ENCODE measurements at places on chromosomes 3 and 15.

DNA sequence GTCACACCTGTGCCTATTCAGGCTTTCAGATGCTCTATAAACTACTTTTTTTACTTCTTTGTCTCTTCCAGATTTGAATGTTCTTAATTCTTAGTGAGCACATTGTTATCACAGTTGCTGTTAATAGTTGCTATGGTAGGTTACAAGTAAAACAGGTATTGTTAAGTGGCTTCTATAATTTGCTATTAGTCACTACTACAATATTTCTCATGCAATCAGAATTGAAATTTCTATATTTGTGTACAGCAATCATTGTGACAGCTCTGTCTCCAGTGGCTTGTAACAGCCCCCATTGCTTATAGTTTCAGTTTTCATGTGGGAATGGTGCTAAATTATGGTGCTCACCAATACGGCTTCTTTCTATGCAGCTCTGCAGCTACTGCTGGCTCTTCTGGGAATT is 318.4 kb upstream of the GOLIM4 start:
- DNase-seq: no peak

GRCh38 chr3:151960961-151961580 is 87.6 kb downstream of the SUCNR1 start:
- DNase-seq: no peak

GRCh38 chr3:193693774-193694173 is 100.8 kb downstream of the OPA1 start:
- DNase-seq: no peak

GRCh38 chr3:171490901-171491300 is 30.7 kb upstream of the TNIK start:
- no peak for DNase-seq

DNA sequence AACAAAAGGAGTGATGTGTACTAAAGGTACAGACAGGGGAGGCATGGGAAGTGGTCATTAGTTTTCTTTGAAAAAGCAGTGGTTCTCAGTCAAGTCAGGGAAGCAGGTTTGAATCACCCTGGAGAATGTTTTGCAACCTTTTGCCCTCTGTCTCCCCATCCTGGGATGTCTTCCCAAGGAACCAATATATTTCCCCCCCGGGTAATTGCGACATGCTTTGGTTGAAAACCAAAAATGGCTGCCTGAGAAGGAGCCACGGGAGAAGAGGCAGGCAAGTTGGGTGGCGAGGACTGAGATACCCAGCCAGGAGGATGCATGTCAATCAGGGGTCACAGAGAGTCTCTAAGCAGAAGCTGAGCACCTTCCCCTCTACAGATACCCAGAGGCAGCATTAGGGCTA is 20.2 kb upstream of the PPP1R2 start:
- DNase-seq: no peak

- DNase-seq: no peak
Measured at GRCh38 chr3:52477796-52478095, 17.4 kb upstream of the STAB1 start.

GRCh38 chr3:130395916-130396315 is 50.4 kb downstream of the COL6A5 start:
- no peak for DNase-seq

- DNase-seq: no peak
Measured at GRCh38 chr3:104132566-104133403, 1233.9 kb upstream of the ALCAM start.

- no peak for DNase-seq
Measured at GRCh38 chr3:181017690-181018089, 28.2 kb upstream of the DNAJC19 start.

DNA sequence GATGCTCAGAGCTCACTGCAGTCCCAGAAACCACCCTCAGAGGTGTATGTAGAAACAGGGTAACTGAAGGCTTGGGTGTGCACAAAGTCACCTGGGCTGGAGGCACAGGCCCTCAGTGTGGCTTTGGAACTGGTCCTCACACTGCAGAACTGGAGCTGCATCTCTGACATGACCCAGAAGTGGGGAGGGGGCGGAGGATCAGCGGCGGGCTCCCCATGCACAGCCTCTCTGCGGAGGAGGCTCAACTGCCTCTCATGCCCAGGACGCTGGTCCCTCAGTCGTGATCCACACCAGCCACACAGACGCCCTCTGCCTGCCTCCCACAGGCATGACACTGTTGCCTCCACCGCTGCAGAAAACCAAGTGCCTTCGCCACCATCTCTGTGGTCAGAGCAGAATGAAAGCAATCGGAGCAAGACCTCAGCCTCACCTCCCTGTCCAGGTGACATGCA is 73.7 kb downstream of the TM2D3 start:
- DNase-seq: no peak

DNA sequence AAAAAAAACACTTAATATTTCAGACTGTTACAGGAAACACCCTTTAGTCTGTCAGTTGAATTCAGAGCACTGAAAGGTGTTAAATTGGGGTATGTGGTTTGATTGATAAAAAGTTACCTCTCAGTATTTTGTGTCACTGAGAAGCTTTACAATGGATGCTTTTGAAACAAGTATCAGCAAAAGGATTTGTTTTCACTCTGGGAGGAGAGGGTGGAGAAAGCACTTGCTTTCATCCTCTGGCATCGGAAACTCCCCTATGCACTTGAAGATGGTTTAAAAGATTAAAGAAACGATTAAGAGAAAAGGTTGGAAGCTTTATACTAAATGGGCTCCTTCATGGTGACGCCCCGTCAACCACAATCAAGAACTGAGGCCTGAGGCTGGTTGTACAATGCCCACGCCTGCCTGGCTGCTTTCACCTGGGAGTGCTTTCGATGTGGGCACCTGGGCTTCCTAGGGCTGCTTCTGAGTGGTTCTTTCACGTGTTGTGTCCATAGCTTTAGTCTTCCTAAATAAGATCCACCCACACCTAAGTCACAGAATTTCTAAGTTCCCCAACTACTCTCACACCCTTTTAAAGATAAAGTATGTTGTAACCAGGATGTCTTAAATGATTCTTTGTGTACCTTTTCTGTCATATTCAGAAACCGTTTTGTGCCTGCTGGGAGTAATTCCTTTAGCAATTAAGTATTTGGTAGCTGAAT is 17.9 kb downstream of the TMEM43 start:
- peak; percentile 21 for DNase-seq

DNA sequence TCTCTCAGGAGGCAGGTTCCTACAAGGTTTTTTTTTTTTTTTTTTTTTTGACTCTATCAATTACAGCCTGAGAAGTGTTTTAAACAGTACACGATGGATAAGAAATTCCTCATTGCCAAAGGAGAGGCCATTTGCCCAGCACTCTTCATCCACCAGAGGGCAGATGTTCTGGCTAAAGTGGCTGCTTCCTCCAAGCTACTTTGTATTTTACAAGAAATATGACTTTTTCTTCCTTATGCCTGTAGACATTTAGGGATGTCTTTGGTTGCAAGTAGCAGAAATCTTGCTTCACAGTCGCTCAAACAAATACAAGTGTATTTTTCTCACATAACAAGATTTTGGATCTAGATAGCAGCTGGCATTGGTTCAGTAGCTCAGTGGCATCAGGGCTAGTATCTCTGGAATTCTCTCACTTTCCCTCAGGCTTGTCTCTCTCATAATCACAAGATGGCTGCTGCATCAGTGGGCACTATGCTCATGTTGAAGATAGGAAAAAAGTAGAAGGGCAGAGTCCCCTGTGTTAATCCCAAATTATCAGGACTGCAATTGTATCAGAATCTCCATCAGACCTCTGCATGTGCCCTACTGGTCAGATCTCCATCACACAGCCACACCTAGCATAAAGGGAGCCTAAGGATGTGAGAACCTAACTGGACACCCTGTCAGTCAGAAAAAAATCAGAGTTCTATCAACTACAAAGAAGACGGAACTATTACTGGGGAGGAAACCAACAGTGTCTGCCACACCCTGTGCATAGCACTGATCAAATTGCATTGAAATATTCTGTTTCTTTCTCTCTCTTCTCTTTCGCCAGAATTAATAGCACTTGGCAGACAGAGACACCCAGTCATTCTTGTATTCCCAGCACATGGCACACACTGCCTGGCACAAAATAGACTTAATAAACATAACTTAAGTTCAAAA is 138.9 kb upstream of the COL8A1 start:
- no peak for DNase-seq

DNA sequence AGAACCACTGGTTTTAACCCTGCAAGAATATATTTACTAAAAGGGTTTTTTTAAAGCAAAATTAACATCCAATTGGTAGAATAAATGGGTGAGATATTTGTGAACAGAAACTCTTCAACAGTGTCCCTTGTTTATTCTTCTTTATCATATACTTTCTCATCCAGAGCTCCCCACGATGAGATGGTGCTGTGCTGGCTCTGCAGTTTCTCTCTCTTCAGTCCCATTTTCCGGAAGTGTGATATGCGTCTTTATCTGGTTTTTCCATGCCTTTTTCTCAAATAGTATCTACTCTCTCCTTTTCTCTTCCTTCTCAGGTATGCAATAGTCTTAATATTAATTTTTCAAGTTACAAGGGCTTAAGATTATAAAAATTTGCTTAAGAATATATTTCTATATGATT is 1.5 kb downstream of the EAF2 start:
- no peak for DNase-seq

DNA sequence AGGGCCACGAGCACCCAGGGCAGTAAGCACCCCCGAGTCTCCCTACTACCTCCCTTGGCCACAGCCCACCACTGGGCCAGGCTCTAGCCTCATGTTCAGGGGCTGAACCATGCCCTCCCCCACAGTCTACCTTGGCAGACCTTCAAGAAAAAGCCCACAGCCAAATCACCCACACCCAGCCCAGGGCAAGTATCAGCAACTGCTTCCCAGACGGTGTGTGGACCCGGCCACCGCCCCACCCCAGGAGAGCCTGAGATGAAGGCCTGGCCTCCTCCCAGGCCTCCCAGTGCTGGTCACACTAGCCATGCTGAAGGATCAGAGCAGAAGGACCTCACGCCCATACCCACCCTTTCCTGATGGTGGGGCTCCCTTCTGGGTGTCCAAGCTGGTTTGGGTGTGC is 92.0 kb upstream of the LINGO1 start:
- DNase-seq: no peak

GRCh38 chr15:51108933-51109550 is 14.3 kb upstream of the TNFAIP8L3 start:
- no peak for DNase-seq

GRCh38 chr15:31081056-31081455 is 20.5 kb downstream of the TRPM1 start:
- DNase-seq: no peak

Data from stimulated activated CD4-positive, alpha-beta T cell treated with anti-CD3 and anti-CD28 coated beads, TNF-alpha, amount 100 ng/mL, for 48 hours (primary cell).